ENCODE measurements at places on chromosomes 6 and 20. TPM values are rescaled to one million over a fixed set of nuclear protein-coding genes. Genes with fewer than 3 reads are reported as not detected.
A peak's percentile ranks its signal among the peaks of the same experiment; 100 is the strongest.

GRCh38 chr6:116398316-116399010, 27.7 kb downstream of the DSE start:
- DNase-seq: no peak

DNA sequence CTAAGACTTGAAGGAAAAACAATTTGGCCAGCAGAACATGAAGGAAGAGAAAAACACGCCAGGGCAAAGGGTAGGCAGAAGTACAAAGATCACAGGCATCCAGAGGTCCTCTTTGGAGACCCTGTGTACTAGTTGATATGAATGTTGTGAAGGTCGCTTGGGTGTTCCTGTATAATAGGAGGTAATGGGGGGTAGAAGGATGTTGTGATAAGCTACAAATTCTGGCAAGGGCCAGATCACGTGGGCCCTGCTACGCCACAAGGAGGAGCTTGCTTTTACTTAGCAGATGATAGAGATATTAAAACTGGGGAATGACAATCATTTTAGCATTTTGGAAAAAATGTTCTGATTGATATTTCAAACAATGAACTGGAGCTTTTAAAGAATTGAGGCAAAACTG, 878 bp upstream of the HLA-DMA start:
- DNase-seq: no peak

DNA sequence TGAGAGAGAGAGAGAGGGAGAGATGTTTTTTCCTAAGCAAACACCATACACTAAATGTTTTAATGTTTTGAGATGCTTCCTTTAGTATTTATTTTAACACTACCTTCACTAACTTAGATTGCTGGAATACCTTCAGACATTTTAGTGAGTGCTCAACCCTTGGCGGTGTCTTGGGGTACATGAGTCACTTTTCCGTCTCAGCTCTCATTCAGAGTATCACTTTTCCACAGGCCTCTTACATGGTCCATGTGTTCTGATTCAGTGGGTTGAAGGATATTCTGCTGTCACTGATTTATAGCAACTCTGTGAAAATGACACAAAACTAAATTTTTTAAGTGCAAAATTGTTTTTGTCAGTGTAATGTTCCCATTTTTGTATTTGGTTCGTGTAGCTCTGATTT, 217.9 kb downstream of the CLVS2 start:
- DNase-seq: no peak

DNA sequence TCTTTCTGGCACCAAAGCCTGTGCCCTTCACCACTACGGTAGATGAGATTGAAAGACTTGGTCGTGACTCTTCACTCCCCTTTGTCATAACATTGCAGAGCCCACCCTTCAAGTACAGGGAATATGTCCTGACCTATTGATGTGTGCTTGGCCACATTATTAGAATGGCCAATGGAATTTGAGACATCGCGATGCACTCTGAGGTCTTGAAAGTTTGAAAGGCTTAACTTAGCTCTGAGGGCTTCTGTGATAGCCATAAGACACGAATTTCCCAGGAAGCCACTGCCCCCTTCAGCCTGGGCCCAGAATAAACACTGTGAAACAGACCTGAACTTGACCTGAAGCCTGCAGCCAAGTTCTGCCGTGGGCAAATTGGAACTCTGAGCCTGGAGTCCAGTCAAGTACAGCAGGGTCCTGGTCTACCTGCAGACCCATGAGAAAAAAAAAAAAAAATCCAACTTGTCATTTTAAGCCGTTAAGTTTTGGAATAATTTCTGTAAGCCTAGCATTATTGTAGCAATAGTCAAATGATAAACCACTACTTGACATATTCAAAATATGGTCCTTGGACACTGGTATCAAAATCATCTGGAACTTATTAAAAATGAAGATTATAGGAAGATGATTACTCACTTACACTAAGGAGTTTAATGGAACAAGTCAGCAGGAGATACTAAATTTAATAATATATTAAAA, 36.9 kb upstream of the TRAF3IP2 start:
- DNase-seq: peak; percentile 72

DNA sequence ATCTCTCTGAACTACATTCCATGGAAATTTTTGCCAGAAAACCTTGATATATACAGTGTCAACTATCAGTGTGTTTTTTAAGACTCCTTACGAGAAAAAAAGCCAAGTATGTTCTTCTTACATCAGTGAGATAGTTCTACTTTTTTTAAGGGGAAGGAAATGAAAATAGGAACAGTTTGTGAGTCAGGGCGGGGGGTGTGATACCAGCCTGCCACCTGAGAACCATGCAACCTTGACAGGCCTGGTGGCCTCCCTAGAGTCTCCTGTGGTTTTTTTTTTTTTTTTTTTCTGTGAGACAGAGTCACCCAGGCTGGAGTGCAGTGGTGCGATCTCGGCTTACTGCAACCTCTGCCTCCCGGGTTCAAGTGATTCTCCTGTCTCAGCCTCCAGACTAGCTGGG, 96.3 kb upstream of the GCM1 start:
- no peak for DNase-seq

GRCh38 chr20:61262036-61262435, 10.0 kb downstream of the CDH4 start:
- no peak for DNase-seq

DNA sequence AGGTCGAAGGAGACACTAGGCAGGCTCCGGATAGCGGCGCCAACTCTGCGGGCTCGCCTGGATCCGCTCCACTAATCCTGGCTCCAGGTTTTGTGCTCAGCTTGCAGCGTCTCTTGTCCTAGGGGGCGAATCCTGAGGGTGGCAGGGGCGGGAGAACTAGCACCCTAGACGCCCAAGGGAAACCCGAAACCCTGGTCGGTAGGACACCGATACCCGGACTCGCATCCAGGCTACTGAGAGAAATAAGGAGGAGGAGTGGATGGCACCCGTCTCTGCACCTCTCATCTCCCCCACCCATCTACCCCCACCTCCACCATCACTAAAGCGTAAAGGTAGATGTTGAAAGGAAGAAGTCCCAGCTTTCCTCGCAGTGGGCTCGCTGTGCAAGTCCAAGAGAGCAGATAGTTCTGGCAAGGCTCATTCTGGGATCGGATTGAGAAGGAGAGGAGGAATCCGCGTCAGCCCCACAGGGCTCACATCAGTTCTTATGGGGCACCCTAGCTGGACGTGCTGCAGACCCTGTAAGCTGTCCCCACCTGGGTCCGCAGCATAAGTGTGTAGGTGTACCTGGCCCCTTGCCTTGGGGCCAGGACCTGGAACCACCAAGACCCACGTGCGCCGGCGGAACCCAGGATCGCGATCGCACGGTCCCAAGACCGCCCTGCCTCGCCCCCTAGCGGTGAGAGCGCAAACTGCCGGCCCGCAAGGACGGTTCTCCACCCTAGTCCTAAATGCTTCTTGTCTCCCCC, 6.9 kb downstream of the SLC32A1 start:
- DNase-seq: no peak

DNA sequence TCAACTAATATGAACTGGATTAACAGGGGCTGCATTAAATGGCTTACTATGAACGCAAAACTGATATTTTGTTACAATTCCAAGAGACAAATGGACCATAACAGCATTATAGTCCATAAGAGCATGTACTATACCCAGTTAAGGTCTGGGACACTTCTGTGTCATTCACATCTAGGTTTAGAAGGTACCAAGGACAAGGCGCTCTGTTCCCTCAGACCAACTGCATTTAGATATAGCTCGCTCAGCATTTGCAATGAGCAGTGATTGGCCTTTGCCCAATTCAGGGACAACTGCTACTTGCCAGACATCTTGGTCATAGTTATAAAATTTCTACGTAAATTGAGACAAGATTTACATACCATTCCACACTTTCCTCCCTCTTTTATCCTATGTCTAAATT, 132.4 kb downstream of the HS3ST5 start:
- no peak for DNase-seq

DNA sequence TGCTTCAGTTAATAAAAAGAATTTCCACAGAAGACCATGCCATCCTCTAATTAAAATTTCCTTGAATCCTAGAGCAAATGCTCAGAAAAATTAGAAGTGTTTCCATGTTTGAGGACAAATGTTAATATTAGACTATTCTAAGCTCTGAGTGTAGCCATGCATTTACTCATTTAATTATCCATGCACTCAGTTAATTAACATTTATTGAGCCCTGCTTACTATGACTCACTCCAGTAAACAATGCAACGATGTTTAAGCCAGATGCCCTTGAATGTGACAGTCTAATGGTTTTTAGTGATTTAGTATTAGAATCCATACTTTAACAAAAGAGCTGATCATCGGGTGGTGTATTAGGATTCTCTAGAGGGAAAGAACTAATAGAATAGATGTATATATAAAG, 37.3 kb upstream of the GJA1 start:
- DNase-seq: no peak

- no peak for DNase-seq
Observed at GRCh38 chr20:38937978-38938473, 11.8 kb downstream of the FAM83D start.

DNA sequence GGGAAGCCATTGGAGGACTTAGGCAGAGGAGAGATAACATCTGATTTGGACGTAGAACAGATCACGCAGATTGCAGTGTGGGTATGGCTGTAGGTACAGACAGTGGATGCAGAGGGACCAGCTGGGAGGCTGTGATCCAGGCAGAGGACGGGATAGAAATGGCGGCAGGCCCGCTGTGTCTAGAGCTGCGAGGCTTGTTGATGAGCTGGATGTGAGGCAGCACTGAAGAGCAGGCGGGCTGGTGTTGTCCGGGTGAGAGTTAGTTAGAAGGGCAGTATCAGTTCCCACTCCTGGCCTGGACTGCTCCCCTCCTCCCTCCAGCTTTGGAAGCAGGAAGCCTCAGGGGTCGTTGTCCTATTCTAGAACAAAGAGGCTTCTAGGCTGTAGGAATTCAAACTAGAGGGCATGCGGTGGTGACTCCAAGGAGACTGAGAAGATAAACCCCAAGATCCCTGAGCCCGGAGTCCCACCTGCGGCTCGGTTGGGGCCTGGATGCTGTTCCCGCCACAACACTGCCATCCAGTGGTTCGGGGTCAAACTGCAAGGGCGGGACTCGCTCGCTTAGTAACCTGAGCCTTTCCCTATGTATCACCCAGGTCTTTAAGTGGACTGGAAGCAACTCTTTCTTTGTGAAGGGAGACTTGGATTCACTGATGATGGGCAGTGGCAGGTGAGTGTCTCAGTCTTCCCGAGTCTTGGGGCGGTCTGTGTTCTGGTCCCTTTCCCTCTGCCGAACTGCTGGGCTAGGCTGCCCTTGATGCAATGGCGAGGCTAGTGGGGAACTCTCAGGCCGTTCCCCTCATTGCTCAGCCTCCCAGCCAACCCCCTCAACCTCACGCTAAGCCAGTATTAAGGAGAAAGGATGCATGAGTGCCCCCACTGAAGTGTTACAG, 11.2 kb downstream of the TLDC2 start:
- peak; percentile 91 for DNase-seq

DNA sequence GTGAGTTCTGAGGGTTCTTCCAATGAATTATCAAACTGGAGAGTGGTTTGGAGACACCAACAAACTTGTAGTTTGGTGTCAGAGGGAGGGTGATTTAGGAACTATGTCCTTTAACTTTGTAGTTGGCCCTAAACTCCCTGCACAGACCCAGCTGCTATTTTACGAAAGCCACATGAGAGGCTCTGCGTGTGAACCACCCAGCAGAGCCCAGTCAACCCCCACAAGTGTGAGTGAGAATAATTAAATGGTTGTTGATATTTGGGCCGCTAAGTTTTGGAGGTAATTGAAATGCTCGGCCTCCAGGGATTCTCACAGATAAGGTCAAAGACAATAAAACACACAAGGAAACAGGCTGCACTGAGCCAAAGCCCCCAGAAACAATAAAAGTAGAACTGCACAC, 6.9 kb upstream of the VAPB start:
- no peak for DNase-seq

- DNase-seq: no peak
Observed at GRCh38 chr6:107348224-107348623, 111.1 kb downstream of the PDSS2 start.

GRCh38 chr6:6688951-6689350, 100.4 kb downstream of the LY86 start:
- no peak for DNase-seq

DNA sequence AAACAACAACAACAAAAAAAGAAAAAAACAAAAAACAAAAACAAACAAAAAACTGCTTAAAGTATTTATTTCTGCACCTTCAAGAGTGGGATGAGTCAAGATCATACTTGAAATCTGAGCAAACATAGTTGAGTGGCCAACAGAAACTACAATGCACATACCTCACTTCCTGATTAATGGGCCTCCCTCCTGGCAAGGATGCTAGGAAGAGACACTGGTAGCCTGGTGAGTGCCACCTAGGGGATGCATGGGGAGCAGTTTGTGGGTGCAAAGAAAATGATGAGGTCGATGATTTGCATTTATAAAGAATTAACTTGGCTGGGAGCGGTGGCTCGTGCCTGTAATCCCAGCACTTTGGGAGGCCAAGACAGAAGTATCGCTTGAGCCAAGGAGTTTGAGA, 808.1 kb downstream of the MAFB start:
- DNase-seq: no peak

DNA sequence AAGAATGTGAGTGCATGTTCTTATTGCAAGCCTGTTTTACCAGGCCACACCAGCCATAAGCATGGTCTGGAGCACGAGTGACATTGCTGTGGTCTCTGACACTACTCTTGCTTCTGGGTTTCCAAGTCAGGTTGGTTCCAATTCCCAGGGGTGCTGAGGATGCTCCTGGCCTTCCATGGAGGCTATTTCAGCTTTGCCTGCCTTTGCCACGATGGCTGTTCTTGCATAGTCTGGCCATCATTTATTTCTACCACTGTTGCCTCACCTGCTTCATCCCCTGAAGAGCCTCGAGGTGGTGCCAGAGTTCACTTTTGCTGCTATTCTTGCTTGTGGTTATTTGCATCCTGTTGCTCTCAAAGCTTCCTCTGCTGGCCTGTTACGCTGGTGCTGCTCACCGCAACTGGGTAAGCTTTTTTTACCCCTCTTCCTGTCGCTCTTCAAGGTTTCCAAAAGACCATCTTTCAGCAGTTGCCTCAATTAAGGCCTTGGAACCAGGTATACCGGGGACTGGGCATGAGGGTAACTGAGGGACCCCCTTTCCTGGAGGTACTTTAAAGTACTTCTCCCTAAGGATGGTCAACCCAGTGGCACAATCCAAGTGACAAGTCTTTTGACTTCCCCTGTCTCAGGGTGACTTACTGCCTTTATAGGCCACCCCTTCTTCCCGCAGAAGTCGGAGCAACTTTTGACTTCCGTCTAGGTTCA, 64.5 kb downstream of the AKAP7 start:
- DNase-seq: no peak

DNA sequence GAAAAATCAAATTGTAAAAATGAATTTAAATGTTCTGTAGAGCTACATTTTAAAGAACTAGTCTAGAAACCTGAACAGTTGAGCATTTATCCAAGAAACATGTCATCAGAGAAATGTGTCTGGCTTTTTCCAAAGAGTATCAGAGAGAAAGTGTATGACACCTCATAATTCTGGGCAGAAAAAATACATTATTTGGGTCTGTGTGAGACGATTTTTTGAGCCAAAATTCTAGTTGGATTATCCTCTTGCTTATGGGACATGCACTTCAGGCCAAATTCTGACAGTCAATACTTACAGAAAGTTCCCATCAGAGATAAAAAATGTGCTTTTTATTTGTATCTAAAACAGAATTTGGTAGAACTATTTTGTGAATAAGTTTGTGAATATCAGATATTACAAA, 1242.7 kb downstream of the EPHA7 start:
- no peak for DNase-seq

Gene GJE1
- not detected for total RNA-seq

Gene MCM3
- 26.4 TPM for total RNA-seq

Gene EPHA7
- 0.76 TPM for total RNA-seq

Gene CFAP61
- 0.34 TPM for total RNA-seq

Gene LPA
- not detected for total RNA-seq

Gene ADGRF5
- total RNA-seq: 4.7 TPM

Gene NEDD9
- 29.8 TPM for total RNA-seq

Gene HTR1B
- total RNA-seq: not detected

Gene BPIFB2
- not detected for total RNA-seq

Data from suprapubic skin (tissue), 4 donors.